ENCODE measurements at places on chromosomes 5 and 9. TPM values are rescaled to one million over a fixed set of nuclear protein-coding genes. Genes with fewer than 3 reads are reported as not detected.

Gene WASHC1
- polyA plus RNA-seq: 9.5 TPM

GRCh38 chr5:172906436-172906835 is 52.8 kb upstream of the RPL26L1 start:
- H3K4me3 ChIP-seq: no peak overlapping the region
- H3K36me3 ChIP-seq: peaks cover 9% of the 10 kb centered on the region
- peaks cover 8% of the 10 kb centered on the region for H3K4me1 ChIP-seq
- H3K27me3 ChIP-seq: no peaks in the 10 kb centered on the region
- no peak overlapping the region for H3K27ac ChIP-seq

DNA sequence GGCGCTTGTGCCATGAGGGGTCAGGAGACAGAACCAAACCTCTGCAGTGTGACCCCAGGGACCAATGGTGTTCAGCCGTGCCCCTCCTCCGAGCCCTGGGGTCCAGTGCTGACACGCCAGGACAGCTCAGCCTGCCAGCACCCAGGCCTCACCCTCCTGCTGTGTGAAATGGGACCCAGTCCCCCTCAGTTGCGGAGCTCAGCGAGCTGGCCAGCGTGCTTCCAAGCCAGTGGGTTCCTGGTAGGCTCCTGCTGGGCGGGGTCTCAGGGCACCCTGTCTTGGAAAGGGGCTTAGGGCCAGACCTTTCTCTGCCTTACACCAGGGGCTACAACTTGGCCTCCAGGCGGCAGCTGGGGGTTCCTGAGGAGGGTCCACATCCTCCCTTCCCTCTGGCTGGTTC is 4.4 kb downstream of the RNF44 start:
- no peak overlapping the region for H3K4me3 ChIP-seq
- DNase-seq: no peak
- peak overlapping the region; percentile 54 for H3K27ac ChIP-seq

DNA sequence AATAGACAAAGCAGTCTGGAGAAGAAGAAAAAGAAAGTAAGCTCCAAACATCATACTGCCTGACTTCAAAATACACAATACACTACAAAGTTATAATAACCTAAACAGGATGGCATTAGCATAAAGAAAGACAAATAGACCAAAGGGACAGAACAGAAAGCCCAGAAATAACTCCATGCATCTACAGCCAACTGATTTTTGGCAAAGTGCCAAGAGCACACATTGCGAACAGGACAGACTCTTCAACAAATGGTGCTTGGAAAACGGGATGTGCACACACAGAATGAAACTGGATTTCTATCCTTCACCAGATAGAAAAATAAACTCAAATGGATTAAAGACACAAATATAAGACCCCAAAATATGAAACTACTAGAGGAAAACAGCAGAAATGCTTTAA is 66.6 kb upstream of the SPATA31E1 start:
- H3K27me3 ChIP-seq: no peaks in the 10 kb centered on the region
- H3K36me3 ChIP-seq: no peaks in the 10 kb centered on the region
- DNase-seq: no peak
- H3K27ac ChIP-seq: no peak overlapping the region
- no peak overlapping the region for H3K4me3 ChIP-seq
- no peaks in the 10 kb centered on the region for H3K4me1 ChIP-seq

DNA sequence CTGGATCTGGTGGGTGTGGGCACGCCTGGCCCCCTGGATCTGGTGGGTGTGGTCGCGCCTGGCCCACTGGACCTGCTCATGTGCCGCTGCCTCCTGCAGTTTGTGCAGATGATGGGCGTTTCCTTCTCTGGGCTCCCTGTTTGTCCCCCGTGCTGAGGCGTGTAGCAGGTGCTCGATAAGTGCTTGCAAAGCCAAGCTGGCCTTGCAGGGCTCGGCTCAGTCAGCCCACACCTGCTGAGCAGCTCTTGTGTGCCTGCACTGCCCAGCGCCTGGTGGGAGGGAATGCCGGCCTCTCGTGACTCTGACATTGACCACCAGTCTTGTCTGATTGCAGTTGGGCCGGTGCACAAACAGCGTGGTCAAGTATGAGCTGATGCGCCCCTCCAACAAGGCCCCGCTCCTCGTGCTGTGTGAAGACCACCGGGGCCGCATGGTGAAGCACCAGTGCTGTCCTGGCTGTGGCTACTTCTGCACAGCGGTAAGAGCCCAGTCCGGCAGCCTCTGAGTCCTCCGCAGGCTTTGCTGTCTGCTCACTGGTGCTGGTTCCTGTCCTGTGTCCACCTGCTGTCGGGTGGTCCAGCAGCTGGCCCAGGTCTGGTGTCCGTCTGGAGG is 102.7 kb upstream of the CACNA1B start:
- H3K27me3 ChIP-seq: no peaks in the 10 kb centered on the region
- no peak for DNase-seq
- 0 out of 2 replicates have a peak, but pooled peaks cover 2% of the 10 kb centered on the region for H3K4me1 ChIP-seq
- H3K27ac ChIP-seq: no peak overlapping the region
- H3K36me3 ChIP-seq: peaks cover 55% of the 10 kb centered on the region

DNA sequence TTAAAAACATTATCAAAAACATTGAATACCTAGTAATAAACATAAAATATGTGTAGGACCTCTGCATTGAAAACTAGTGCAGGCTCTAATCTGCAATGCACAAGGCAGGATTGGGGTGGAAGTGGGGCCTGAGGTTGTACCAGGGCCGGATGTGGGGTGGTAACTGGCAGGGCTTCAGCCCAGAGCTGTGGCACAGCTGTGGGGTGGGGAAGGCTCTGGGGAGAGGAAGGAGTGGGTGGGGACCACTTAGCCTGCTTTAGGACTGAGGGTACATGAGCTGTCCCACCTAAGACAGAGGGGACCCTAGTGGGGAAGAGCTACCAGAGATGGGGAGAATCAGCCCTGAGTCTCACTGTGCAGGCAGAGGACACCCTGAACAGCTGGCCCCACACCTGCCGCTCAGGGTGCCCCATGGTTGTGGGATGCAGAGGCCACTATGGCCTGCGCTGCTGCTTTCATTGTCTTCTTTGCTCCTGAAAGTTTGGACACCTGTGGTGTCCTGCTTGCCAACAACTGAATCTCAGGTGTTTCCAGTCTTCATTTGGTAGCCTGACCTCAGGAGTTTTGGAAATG is 311.4 kb downstream of the TLE4 start:
- no peak overlapping the region for H3K4me3 ChIP-seq
- no peaks in the 10 kb centered on the region for H3K27me3 ChIP-seq
- no peaks in the 10 kb centered on the region for H3K4me1 ChIP-seq
- H3K36me3 ChIP-seq: no peaks in the 10 kb centered on the region

GRCh38 chr9:113598451-113598850 is 134.9 kb downstream of the RGS3 start:
- peaks cover 30% of the 10 kb centered on the region for H3K4me1 ChIP-seq
- peaks cover 22% of the 10 kb centered on the region for H3K36me3 ChIP-seq
- DNase-seq: no peak
- H3K27me3 ChIP-seq: no peaks in the 10 kb centered on the region
- H3K27ac ChIP-seq: no peak overlapping the region

All from H1 (cell line).